Mesendoderm (in vitro differentiated cells): ENCODE measurements at places on chromosomes 12 and 14.

- H3K27ac ChIP-seq: no peak overlapping the region
- peaks cover 7% of the 10 kb centered on the region for H3K4me1 ChIP-seq
- peak; percentile 79 for DNase-seq
- no peaks in the 10 kb centered on the region for H3K36me3 ChIP-seq
- no peak overlapping the region for H3K4me3 ChIP-seq
Observed at GRCh38 chr14:59017285-59017965, 171.0 kb upstream of the DAAM1 start.

DNA sequence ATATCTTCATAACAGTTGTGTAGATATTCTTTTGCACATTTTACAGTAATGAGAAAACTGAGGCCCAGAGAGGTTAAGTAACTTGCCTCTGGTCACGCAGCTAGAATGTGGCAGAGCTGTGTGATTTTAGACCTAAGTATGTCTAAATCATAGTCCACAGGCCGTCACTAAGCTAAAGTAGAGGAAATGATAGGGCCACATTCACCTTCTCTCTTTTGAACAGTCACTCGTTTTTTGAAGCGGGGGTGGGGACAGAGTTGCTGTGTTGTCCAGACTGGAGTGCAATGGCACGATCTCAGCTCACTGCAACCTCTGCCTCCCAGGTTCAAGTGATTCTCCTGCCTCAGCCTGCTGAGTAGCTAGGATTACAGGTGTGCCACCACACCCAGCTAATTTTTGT is 68.5 kb downstream of the RASSF3 start:
- peaks cover 21% of the 10 kb centered on the region for H3K4me1 ChIP-seq
- no peak overlapping the region for H3K27ac ChIP-seq
- DNase-seq: no peak
- no peaks in the 10 kb centered on the region for H3K27me3 ChIP-seq
- no peak overlapping the region for H3K4me3 ChIP-seq

DNA sequence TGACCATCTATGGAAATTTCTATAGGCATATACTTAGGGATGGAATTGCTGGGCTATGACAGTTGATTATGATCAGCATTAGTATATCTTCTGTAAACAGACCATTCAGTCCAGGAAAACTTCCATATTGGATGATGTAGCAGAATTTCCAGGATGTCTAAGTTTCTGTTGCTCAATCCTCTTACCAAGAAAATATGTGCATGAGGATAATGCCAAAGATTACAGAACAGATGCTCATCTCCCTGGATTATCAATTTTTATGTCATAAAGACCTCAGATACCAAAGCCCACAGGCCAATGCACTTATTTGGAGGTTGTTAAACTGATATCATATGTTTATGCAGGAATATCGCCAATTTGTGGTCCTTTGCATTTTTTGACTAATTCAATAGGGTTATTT is 354.4 kb upstream of the FLRT2 start:
- DNase-seq: no peak
- H3K36me3 ChIP-seq: no peaks in the 10 kb centered on the region
- no peak overlapping the region for H3K27ac ChIP-seq
- H3K4me3 ChIP-seq: no peak overlapping the region
- H3K4me1 ChIP-seq: no peaks in the 10 kb centered on the region

DNA sequence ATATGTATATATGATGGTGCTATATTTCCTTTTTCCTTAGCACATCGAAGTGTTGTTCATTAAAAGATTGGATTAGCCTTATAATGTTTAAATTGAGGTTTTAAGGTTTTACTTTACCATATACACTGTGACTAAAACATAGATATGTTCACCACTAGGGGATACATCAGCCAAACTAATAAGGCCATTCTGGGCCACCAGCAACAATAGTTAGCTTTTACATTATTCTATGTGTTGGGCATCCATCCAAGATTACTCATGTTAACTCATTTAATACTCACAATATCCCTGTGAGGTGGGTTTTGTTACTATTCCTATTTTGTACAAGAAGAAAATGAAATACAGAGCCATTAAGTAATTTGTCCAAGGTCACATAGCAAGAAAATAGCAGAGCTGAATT is 202.6 kb upstream of the AVPR1A start:
- H3K4me3 ChIP-seq: no peak overlapping the region
- H3K27me3 ChIP-seq: no peaks in the 10 kb centered on the region
- no peak overlapping the region for H3K27ac ChIP-seq
- no peaks in the 10 kb centered on the region for H3K36me3 ChIP-seq
